NCI-H526 treated with DMSO at 0.1 percent for 48 hours (cell line): ENCODE measurements at places on chromosomes 5 and 9.

- no peak for DNase-seq
Observed at GRCh38 chr5:122715095-122715494, 59.8 kb upstream of the SNX2 start.

DNA sequence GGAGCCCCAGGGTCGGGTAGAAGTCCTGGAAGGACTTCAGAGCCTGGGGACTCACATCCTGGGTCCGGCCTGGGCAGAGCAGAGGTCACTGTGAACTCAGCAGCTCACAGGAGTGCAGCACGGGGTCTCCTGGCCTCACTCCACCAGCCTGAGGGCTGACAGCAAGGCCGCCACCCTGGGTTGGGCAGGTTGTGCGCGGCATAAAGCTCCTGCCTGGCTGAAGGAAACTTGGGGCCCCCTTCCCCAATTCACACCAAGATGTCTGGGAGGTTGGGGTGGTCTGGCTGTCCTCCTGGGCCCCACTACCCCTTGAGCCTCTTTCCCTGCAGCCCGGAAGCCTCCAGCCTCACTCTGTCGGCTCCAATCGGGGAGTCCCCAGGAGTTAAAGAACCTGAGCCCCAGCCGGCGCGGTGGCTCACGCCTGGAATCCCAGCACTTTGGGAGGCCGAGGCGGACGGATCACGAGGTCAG is 2.1 kb downstream of the LCN15 start:
- DNase-seq = no peak

DNA sequence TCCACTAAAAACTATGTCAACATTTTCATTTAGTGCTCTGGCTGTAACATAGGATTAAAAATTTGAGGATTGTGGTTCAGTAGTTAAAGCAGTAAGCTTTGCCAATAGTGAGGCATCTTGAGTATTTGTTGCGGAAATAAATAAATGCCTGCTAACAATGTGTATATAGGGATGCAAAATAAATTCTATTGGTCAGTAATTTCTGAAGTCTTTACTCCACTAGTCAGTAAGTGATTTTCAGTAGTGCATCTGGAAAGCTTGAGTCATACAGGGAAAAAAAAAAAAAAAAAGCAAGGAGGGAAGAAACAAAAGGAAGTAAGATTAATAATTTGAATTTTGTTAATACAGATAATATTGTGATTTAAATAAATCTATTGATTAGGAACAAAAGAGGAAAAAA is 21.0 kb downstream of the NIPBL start:
- no peak for DNase-seq

GRCh38 chr5:57348376-57349140 is 134.1 kb downstream of the ACTBL2 start:
- no peak for DNase-seq
